ENCODE measurements at places on chromosomes 3 and 15.

DNA sequence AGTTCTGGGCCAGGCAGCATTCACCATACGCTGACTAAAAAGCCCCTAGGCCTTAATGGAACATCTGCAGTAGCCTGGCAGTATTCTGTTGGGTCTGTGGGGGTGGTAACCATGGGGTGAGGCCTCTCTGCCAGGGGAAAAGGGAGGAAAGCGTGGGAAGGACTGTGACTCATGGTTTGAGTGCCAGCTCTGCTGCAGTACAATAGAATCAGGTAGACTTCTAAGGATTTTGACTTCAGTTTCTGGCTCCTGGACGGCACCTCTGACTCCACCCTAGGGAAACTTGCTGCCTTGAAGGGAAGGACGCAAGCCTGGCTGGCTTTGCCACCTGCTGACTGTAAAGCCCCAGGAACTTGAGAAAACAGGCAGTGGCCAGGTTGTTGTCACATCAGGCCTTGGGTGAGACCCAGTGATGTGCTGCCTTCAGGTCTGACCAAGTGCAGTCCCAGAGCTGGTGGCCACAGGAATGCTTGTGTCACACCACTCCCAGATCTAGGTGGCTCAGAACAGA, 148.6 kb downstream of the SUCNR1 start:
- peak; percentile 57 for DNase-seq

DNA sequence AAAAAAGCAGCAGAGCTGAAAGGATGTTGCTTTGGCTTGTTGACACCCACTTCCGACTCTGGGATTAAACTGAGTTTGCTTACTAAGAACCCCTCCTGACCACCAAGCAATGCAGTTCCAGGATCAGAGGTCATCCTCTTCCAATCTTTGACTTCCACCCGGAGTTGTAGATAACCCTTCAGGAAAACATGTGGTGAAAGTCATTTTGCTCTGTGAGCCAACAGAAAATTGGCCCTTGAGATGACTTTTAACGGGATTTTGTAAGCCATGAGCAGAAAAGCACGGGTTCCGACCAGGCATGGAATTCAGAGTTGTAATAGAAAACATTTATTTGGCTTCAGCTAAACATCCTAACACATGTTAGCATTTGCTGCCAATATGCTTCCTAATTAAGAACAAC, 171.6 kb upstream of the NR2F2 start:
- DNase-seq, result no peak

DNA sequence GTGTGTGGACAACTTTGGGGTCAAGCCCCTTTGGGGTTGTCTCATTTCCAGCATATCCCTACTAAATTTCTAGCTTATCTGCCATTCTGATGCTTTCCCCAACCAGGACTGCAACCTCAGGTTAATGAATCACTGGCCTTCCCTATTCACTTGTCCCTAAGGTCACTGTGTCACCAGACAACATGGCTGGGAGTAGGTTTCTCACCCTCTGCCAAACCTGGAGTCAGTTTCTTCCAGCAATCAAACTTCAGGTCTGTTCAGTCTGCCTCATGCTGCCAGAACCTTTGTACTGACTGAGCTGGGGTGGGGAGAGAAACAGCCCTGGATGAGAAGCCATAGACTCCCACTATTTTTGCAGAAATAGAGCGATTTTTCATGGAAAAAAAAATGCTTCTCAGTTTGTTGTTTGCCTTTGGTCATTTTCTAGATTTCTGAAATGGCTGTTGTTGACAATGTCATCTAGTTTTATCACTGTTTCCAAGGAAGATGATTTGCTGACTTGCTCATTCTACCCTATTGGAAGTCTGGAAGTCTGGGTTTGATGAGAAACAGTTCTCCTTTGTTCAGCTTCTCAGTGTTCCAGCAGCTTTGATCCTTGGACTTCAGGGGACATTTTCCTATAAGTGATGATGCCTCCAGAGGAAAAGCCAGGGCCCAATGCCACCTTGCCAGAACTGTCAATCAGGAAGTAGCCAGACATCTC, 74.8 kb upstream of the IL12A start:
- DNase-seq, result no peak

GRCh38 chr3:27827041-27827440, 104.9 kb upstream of the EOMES start:
- DNase-seq, result no peak

GRCh38 chr3:15267502-15267901, 61.5 kb downstream of the CAPN7 start:
- no peak for DNase-seq

GRCh38 chr3:11953778-11954177, 50.4 kb upstream of the SYN2 start:
- peak; percentile 15 for DNase-seq

DNA sequence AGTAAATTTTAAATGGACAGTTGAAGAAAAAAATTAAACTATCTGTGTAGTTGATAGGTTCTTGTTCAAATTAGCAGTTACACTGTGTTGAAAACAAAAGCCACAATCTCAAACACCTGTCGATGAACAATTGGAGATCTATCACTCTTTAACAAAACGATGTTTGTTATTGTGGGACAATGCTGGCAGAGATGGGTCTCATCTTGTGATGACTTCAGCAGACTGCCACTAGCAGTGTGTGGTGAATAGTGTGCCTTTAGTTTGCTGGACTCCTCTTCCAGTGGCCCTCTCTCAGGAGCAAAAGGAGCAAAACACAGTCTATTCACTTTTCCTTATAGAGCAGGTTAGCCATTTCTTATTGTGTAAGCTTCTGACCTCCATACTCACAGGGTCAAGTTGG, 14.7 kb upstream of the TRIM59 start:
- peak; percentile 90 for DNase-seq

DNA sequence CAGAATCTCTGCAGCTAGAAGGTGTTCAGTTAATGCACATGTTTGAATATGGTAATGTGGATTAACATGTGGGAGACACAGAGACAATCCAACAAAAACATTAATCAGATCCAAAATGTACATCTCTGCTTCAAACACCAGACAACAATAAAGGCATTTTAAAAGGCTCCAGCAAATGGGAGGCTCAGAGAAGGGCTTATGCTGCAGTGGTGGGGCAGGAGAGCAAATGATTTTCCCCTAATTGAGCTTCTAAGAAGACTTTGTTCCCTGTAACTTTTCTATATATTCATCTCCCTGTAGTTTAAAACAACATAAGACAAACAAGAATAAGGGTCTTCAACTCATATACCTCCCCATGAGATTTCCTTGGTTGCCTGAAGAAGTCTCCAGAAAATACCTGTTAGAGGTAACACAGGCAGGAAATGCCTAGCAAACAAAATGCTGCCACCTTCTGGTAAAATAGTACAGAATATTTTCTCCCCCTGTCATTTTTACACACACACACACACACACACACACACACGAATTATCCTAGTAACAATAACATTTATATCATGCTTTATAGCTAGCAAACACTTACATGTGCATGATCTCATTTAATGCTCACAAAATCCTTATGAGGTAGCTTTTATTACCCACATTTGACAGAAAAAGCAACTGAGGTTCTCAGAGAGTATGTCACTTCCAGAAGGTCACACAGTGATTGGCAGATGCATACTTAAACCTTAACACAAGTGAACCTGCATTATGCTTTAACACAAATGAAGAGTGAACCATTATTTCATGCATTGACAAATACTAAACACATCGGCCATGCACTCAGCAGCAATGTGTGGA, 123.4 kb upstream of the MB21D2 start:
- no peak for DNase-seq

GRCh38 chr3:17518189-17519059, 224.0 kb downstream of the TBC1D5 start:
- no peak for DNase-seq

DNA sequence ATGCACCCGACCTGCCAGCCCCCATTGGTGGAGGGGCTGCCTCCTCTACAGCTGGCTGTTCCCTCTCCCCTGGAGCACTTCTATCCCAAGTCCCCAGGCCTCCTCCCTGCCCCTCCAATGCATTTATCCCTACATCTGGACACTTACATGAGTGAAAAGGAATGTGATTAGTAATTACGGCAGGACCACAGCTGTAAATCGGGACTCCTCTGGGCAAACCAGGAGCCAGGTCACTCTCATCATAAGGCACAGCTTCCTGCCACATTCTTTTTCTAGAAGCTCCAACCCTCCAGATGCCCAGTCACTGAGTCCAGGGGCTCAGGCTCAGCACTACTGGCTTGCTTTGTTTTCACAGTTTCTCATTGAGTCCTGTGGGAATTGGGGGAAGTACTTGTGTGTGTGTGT, 54.3 kb downstream of the IL20RB start:
- no peak for DNase-seq

DNA sequence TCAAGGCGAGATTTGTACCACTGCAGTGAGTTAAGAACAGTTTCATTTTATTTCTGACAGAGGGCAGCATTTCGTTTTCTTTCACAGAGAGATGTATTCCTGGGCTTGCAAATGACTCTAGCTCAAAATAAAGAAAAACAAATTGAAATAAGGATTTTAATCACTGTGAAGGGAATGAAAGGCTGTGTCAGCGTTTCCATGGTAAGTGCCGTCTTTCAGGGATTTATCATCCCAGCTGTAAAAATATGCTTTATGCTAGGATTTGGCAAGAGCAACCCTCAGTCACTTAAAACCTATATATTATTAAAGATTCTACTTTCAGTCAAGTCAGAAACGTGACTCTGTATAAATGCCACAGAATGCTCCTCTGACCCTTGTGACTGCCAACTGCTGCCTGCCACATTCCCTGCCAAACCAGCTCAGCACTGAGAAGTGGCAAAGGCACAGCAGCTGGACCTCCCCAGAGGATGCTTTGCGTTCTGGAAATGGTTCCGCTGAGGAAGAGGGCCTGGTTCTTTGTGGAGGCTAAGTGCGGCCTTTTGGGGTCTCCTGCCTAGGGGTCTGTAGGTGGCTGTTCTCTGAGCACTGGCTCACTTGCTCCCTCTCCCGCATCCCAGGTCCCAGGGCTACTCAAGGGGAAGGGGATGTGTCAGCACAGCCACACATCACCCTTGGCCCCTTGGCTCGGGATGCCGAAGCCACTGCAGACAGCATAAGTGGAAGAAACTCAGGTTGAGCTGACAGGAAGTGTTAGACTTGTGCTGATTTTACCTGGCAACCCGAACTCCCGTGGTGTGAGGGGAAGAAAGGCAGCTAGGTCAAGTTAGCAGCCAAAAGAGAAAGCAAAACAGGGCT, 56.6 kb upstream of the POMGNT2 start:
- DNase-seq, result peak; percentile 54

DNA sequence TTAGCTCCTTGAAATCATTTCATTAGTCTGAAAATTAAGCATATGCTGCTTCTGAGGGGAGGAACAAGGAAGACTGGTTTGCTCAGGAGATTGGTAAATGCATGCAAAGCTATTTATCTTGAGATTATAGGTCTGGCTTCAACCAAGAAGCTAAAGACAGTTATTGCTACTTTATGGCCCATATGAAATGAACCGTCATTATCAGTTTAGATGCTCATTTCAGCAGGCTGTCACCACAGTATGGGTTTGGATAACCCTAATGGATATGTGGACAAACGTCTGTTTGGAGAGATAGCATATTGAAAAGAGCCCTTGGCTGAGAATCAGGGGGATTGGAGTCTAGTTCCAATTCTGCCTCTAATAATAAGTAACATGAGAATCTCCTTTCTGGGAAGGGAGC, 922.6 kb downstream of the TUSC7 start:
- no peak for DNase-seq

DNA sequence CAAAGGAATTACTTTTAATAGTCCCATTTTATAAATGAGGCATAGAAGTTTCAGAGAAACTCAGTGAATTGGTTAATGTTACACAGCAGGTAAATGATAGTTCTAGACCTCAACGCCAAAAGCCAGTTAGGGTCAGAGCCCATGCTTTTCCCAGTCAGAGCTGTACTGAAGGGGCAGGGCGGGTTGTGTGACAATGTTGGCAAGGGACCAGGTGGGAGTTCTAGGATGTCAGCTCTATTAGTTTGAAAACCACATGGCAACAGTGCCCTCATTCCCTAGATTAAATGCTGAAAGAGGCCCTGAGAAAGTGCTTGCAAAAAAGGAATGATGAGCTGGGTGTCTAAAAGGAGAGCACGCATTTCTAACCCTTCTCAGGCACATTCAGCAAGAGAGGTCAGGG, 65.4 kb upstream of the EPHB1 start:
- DNase-seq, result no peak

DNA sequence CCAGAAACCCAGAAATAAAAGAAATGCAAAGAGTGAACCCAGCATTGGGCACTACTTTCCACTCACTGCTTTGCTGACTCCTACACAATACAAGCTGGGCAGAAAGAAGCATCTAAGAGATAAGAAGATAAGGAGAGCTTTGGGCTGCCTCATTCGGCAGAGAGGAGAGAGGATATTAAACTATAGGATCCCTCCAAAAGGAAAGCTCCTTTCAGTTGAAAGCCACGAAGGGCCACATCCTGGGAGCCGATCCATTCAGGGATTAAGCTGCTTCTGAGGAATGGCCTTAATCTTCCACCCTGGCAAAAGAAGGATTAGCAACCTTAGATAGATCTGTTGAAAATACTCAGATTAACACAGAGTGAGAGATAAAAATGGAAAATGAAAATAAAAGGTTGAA, 274.9 kb upstream of the PPP2R3A start:
- DNase-seq, result no peak

DNA sequence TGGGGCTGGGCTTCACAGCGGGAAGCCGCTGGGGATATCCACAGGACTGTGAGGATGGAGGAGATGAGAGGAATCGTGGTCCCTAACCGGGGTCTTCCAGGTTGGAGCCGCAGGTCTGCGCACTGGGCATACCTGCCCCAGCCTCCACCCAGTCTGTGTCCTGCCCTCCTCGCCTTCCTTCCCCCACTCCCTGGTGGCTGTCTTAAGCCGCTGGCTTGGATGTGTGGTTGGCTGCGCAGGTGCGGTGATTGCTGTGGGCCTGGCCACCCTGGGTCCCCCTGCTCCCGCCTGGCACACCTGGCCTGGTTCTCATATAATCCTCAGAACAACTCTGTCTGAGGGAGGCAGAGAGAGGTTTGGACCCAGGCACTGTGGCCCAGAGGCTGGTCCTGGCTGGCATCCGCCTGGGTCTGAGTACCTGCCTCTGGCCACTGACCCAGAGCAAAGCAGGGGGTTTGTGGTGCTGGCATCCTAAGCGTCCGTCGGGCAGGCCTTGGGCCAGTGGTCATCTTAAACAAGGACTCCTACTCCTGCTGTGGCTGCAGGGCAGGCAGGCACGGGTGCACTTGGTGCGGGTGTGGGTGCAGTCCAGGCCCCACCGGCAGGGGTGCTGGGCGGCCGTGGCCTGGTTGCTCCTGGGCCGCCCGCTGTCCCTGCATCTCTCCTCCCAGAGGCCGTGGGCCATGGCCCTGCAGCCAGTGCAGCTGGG, 18.7 kb downstream of the PLXNA1 start:
- no peak for DNase-seq

- DNase-seq, result no peak
These were observed 13.2 kb upstream of the EDC3 start for GRCh38 chr15:74709011-74709410.

GRCh38 chr3:197854596-197855343, 63.7 kb downstream of the LRCH3 start:
- no peak for DNase-seq

GRCh38 chr3:52112056-52112455, 42.2 kb downstream of the POC1A start:
- no peak for DNase-seq

GRCh38 chr3:150265305-150265704, 142.8 kb upstream of the TSC22D2 start:
- DNase-seq, result no peak

Measured in Ammon's horn (tissue), 1 donor.